ENCODE measurements at places on chromosomes 6 and 20.

GRCh38 chr6:169034516-169035167 is 219.0 kb downstream of the THBS2 start:
- no peak for DNase-seq

DNA sequence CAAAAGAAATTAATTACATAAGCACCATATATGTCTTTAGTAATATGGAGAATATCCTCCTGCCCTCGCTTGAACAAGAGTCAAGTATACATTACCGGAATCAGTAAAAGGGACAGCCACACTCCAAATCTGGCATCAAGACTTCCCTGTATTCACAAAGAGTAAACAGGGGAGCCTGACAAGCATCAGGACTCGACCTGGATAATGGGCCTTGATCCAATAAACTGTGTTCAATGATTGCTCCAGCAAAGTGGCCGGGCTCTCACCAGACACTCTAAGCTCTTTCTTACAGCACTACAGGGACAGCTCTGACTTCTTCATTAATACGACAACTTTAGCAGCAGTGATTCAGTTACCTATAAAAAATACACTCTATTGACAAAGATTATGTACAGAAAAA is 307.9 kb upstream of the POU3F2 start:
- DNase-seq = no peak

DNA sequence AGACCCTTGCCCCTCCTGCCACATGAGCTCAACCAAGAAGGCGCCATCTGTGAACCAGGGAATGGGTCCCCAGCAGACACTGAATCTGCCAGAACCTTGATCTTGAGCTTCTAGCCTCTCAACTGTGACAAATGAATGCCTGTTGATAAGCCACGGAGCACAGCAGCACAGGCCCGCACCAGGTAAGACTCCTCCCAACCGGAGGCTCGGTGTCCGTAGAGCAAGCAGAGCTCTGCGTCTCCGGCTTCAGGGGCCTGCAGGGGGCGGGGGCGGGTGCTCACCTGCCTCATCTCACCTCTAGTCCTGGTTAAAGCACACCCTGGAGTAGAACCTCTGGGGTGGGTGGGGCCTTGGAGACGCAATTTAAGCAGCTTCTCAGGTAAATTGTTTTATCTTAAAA is 122.7 kb downstream of the SMOC2 start:
- DNase-seq = no peak

- no peak for DNase-seq
Measured at GRCh38 chr20:51004305-51004727, 18.6 kb downstream of the KCNG1 start.

DNA sequence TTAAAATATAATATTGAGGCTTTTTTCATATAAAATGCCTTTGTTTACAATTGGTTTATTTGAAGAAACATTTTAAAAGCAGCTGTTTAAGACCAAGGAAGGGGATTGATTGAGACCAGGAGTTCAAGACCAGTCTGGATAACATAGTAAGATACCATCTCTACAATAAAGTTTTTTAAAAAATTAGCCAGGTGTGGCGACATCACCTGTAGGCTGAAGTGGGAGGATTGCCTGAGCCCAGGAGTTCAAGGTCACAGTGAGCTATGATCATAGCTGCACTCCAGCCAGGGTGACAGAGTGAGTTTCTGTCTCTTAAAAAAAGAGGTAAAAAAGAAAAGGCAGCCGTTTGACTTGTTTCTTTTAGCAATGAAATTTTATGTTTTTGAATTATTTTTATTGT is 117.0 kb downstream of the STXBP5 start:
- DNase-seq = no peak

GRCh38 chr6:82571455-82571854 is 207.8 kb downstream of the TPBG start:
- no peak for DNase-seq

DNA sequence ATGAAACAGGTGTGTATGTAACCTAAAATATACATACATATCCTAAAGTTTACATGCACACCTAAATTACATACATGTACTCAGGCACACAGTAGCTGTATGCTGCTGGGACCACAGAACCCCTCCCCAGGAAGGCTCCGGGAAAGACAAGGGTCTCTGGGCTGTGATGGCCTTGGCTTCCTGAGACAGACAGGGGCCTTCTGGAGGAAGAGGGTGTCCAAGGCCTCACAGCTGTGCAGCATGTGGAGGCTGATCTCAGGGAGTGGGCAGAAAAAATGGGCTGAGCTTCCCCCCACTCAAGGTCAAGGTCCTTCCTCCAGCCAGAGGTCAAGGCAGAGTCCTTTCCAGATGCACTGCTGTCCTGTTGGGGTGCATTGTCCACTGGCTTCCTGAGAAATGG is 129.1 kb upstream of the THBS2 start:
- no peak for DNase-seq

- no peak for DNase-seq
Measured at GRCh38 chr20:23231561-23232218, 118.9 kb upstream of the NXT1 start.

DNA sequence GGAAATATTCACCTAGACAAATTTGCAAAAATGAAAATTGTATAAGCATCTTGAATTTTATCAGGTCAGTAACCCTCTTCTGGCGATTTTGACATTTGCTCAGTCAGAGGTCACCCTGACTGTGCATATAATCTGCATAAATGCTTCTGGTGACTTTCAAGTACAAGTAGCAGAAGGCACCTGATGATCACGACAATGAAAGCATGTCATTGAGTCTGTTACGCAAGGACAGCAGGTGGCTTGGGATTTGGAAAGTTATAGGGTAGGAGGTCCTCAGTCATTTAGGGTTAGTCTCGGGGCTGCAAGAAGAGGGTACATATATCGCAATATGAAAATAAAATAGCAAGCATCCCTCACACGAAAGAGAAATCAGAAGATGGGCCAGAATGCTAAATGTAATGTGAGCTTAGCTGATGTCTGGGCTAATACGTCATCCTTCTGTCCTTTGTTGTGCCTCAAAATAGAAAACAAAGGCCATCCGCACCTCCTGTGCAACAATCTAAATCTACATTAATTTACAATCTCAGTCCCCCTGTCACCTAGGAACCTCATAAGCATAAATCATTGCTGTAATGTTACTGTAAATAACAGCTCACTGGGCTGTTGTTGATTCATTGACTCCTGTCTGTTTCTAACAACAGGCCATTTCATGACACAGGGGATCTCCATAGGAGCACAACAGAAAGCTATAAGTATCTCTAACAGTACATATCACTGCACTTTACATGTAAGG is 155.2 kb upstream of the RSPO3 start:
- no peak for DNase-seq

DNA sequence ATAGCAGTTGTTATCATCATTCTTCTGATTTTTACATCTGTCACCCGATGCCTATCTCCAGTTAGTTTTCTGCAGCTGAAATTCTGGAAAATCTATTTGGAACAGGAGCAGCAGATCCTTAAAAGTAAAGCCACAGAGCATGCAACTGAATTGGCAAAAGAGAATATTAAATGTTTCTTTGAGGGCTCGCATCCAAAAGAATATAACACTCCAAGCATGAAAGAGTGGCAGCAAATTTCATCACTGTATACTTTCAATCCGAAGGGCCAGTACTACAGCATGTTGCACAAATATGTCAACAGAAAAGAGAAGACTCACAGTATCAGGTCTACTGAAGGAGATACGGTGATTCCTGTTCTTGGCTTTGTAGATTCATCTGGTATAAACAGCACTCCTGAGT is 2.1 kb downstream of the CALHM6 start:
- no peak for DNase-seq

GRCh38 chr6:6772751-6773150 is 184.2 kb downstream of the LY86 start:
- no peak for DNase-seq

DNA sequence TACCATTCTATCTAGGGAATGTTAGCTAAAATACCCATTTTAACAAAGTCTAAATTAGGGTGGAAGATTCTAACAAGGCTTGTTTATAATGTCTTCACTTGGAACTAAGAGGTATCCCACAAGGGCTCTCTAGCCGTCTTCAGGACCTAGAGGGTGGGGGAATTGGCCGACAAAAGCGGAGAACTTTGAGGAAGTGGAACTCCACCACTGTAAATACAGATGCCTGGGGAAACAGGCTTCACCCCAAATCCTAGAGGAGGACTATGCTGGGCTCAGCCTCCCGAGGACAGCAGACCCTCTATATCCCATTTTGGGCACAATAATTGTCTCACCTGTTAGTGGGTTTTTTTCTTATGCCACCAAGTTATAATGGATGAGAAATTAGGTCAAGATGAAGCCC is 58.0 kb upstream of the TFB1M start:
- no peak for DNase-seq

DNA sequence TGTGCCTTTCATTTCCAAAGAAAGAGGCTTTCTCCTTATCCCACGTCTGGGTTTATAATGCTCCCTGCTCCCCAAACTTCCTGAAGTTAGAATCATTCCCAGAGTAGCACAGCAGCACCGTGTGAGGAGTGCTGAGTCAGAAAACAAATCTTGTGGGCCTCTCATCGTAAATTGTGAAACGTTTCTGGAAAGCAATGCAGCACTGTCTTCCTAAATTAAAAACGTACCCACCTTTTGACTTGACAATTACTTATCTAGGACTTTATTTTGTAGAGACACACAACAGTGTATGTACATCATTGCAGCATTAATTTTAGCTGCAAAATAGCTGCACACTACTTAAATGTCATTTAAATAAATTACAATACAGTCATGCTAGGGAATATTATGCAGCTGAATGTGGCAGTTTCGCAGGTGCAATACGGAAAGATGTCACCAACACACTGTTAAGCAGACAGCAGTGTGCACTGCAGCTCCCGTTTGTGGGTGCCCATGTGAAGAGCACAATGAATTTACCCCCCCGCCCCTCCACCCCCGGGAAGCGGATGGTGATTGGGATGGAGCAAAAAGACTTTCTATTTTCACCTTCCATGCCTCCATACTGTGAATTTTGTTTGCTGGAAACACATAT is 30.8 kb downstream of the RRBP1 start:
- DNase-seq = no peak

DNA sequence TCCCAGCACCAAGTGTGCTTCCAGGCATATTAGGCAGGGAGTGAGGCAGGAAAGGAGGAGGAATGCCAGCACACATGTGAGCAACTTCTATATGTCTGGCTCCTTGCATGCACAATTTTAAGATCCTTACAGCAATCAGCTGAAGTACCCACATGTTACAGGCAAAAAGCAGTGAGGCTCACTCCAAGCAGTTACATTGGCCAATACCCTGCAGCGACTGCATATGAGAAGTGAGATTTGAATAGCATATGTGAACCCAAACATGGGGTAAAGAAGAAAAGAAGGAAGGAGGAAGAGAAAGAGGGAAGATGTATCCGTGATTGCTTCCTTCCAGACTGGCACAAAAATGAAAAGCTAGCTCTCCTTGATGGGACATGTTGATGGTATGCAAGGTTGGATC is 193.6 kb downstream of the PTPRT start:
- no peak for DNase-seq

DNA sequence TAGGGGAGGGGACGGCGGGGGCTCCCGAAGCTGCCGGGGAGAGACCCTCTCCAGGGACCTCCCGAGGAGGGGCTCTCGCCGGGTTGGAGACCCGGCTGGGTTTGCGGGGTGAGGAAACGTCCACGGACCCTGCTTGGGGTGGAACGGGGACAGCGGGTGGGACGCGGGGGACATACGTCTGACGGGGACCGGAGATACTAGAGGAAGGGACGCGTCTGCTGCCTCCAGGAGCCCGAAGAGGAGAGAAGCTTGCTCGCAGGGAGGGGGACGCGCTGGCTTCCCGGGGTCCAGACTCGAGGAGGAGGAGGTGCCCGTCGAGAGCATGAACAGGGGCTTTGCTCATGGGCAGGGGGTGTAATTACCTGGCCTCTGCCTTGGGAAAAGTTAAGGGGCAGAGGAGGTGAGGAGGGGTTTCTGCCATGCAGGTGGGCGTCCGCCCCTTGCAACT is 593 bp downstream of the DNMT3B start:
- peak; percentile 8 for DNase-seq

GRCh38 chr6:89940225-89941027 is 46.2 kb downstream of the GJA10 start:
- DNase-seq = peak; percentile 67

GRCh38 chr6:118876814-118877213 is 17.1 kb upstream of the ASF1A start:
- no peak for DNase-seq

DNA sequence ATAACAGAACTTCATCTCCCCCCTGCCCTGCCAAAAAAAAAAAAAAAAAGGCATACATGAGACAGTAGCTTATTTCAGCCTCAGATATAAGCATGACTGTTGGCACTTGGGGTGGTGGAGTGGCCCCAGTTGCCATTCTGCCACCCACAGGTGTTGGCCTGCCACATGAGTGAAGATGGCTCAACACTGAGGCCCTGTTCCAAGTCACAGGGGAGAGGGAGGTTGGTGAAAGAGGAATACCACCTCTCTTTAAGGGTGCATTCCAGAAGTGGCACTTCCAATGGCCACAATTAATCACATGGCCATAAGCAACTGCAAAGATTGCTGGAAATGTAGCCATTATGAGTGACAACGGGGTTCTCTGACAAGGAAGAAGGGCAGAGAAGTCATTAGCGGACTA is 61.9 kb upstream of the JARID2 start:
- no peak for DNase-seq

GRCh38 chr6:72390548-72390947 is 231.3 kb upstream of the KCNQ5 start:
- DNase-seq = no peak

- DNase-seq = no peak
Measured at GRCh38 chr20:10370091-10370887, 63.7 kb downstream of the MKKS start.

DNA sequence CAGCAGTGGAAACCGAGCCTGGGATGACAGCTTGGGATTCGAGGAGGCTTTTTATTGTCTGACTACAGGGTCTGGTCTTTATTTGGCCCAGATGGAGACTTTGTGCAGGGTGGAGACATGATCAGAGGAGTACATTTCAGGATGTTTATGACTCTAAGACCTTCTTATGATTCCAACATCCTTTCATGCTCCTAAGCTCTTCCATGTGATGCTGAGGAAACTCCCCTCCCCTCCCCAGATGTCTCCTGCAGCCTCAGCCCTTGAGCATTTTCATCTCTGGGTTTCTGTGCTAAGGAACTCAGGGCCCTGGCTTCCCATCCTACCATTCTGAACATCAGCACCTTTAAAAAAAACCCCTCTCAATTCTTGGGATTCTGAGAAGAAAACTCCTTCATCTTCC is 186.6 kb downstream of the SOX4 start:
- DNase-seq = no peak

- DNase-seq = no peak
Measured at GRCh38 chr6:9623228-9623832, 791.5 kb downstream of the TFAP2A start.

DNA sequence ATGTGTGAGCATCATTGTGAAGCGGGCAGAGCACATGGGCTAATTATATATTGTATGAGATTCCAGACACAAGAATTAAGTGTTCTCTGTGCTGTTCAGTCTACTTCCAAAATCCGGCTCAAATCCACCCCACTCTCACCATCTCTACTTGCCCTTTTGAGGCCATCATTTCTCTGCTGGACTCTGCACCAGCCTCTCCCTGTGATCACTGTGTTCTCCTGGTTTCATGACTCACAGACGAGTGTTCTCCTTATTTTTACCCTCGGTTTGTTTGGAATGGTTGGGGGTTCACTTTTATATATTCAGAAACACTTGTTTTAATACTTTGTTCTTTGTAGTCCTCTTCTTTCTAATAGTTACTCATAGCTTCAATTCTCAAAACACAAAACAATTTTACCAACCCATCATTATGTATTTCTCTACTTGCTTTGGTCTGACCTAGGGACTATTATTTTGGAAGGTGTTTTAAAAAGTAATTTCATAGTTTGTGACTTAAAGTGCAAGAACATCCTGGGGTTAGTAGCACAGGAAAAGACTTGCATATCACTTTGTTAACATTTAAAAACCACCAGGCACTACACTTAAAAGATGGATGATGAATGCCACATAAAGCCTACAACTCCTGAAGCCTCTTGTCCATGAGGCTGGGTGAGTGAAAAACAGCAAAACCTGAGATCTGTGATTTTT is 82.7 kb downstream of the UST start:
- no peak for DNase-seq

Measured in activated CD4-positive, alpha-beta T cell treated with anti-CD3 and anti-CD28 coated beads, Interleukin-2, amount 50 U/mL, for 1 hour (primary cell).